ENCODE measurements at places on chromosomes 11 and 22.
A peak's percentile ranks its signal among the peaks of the same experiment; 100 is the strongest.

GRCh38 chr11:18785411-18785810, 6.2 kb downstream of the PTPN5 start:
- no peak for DNase-seq

- peak; percentile 5 for DNase-seq
Measured at GRCh38 chr11:129611661-129612446, 203.8 kb upstream of the TMEM45B start.

DNA sequence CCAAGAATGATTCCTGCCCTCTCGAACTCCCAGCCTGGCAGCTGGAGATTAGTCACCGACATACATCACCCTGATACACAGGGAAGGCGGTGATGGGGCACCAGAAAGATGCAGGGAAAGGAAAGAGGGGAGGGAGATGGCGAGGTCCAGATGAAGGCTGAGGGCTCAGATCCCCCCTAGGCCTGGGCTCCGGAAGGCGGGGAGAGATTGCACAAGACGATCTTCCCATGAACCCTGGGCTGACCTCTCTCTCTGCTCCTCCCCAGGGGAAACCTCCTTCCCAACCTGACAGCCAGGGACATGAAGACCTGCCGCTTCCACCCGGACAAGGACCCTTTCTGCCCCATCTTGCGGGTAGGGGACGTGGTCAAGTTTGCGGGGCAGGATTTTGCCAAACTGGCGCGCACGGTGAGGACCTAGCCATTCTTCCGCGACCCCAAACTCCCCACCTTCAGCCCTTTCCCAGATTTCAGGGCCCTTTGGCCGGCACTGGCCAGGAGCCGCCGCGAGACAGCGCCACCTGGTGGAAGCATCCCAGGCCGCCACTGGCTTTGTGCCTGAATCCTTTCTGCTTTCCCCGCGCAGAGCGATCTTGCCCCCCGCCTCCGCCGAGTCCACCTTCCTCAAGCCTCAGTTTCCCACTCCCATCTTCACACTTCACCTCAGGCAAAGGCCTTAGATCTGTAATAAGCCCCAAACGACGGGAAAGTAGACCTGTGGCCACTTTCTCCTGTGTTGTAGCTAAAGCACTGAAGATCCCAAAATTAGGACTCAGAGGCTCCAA, 11.5 kb downstream of the P2RX3 start:
- DNase-seq: peak; percentile 36

GRCh38 chr11:120031156-120031555, 106.8 kb downstream of the TRIM29 start:
- DNase-seq: no peak

GRCh38 chr11:47617417-47617809, 23.2 kb upstream of the C1QTNF4 start:
- peak; percentile 68 for DNase-seq

DNA sequence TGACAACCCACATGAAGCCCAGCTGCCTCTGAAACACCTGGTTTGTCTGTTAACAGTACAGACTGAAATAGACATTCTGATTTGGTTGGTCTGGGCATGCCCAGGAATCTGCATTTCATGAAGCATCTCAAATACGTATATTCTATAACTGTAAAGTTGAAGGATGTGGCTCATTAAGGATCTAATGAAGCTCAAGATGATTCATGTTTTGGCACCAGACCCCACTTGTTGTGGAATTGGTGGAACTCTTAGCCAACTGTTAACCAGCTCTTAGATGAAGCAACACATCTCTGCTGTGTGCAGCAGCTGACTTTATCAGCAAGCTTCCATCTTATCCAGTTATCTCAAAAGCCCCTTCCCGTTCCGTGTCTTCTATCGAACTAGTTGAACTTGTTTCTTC, 232.2 kb downstream of the INSC start:
- no peak for DNase-seq

- DNase-seq: no peak
Measured at GRCh38 chr11:120666121-120666639, 154.6 kb downstream of the GRIK4 start.

GRCh38 chr22:32911503-32911902, 110.0 kb downstream of the TIMP3 start:
- DNase-seq: no peak

DNA sequence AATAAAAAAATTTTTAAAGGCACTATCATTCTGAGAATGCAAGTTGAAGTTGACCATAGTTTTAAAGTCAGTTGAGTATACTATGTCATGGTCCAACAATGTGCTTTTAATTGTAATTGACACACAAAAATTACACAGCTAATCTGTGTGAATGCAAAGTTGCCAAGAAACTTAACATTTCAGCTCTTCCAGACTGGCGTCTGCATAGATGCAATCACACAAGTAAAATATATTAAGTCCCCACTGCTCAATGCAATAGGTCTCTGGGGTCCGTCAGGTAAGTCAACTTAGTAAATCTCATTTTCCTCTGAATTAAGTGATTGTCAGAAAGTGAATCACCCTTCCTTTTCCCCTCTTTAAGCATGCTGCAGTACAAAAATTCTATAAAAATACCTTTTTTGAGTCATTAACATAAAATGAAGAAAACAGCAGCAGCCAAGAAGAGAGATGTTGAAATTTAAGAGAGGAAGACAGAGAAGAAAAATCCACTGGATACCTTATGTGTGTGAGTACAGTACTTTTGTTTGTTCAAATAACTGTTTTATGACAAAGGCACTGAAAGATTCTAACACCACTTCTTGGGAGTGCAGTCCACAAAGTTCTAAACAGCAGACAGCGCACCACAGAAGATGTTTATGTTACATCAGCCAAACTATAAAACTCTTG, 5.1 kb downstream of the FZD4 start:
- DNase-seq: no peak

GRCh38 chr11:57480409-57481137, 20.2 kb downstream of the RTN4RL2 start:
- DNase-seq: peak; percentile 39

- no peak for DNase-seq
Measured at GRCh38 chr11:45530111-45530510, 135.3 kb downstream of the CHST1 start.

- DNase-seq: no peak
Measured at GRCh38 chr11:11821899-11822298, 19.9 kb upstream of the USP47 start.

DNA sequence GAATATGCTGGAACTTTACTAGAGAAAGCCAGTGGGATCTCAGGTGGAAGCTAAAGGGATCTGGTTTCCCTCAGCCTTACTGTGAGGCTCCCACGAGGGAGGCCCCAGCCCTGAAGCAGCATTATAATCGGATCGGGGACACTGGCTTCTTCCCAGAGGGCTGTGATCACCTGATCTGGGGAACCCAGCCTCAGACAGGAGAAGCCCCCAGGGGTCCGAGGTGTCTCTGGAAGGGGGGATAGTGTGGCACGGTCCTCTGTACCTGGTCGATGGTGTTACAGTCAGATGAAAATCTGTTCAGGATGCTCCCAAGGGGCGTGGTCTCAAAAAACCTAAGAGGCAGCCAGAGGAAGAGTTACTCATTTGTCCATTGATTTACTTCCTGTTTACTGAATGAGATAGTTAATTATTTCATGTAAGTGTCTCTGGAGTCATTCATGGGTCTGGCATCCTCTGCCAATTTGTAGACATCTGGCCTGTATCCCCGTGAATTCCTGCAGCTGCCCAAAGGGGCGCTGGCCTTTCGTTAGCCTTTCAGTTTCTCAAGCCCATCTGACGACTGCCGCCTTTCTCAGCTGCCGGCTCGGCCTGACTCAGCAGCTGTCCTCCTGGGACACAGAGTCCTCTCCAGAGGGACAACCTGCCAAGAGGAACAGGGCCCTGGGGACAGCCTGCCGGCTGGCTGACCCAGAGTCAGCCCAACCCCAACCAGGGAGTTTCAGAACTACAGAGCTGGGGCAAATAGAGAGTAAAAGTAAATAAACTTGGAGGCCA, 17.0 kb upstream of the KCNJ11 start:
- peak; percentile 24 for DNase-seq

- DNase-seq: no peak
Measured at GRCh38 chr22:20091690-20092476, 11.8 kb downstream of the DGCR8 start.

DNA sequence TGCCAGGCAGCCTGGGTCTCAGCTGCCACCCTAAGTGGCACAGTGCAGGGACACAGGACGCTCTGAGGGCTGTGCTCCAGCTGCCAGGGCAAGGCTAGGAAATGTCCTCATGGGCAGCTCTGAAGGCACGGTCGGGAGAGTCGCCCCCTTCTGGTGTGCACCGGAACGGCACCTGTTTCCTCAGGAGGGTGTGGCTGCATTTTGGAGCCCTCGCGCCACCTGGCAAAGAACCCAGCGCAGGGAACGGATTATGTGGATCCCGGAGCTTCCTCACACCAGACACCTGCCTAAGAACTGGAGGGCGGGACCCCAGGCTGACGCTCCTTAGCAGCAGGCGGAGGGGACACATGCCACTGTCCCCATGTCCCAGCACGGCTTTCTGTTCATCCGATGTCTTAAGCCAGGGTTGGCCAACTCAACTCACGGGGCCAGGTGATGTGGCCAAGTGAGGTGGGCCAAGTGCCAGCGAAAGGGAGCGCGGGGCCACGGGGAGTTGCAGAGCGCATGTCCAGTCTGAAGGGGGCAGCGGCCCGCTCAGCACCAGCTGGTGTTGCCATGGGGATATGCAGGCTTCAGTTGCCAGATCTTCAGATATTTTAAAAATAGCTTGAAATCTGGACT, 5.1 kb upstream of the SLC22A8 start:
- DNase-seq: no peak

DNA sequence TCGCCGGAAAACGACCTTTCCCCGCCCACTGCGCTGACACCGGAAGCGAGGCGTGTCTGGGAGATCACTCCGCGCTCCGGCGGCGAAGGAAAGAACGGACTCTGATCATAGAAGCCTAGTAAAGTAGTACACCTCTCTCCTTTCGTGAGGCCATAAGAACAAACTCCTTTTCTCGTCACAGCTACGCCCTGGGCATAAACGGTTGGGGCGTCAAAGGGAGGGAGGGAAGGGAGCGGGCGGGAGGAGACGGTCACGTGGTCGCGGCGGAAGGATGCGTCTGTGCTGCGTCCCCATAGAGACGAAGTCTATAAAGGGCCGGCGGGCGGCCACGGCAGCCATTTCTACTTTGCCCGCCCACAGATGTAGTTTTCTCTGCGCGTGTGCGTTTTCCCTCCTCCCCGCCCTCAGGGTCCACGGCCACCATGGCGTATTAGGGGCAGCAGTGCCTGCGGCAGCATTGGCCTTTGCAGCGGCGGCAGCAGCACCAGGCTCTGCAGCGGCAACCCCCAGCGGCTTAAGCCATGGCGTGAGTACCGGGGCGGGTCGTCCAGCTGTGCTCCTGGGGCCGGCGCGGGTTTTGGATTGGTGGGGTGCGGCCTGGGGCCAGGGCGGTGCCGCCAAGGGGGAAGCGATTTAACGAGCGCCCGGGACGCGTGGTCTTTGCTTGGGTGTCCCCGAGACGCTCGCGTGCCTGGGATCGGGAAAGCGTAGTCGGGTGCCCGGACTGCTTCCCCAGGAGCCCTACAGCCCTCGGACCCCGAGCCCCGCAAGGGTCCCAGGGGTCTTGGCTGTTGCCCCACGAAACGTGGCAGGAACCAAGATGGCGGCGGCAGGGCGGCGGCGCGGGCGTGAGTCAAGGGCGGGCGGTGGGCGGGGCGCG, at the start of gene ATF4:
Gene ATF4, plus strand, starts transcription at position 337 of the 880 bp plus-strand sequence. CDS start 884 bp downstream, outside the sequence.
- no peak for DNase-seq

GRCh38 chr11:119486016-119486415, 63.0 kb upstream of the THY1 start:
- DNase-seq: no peak

DNA sequence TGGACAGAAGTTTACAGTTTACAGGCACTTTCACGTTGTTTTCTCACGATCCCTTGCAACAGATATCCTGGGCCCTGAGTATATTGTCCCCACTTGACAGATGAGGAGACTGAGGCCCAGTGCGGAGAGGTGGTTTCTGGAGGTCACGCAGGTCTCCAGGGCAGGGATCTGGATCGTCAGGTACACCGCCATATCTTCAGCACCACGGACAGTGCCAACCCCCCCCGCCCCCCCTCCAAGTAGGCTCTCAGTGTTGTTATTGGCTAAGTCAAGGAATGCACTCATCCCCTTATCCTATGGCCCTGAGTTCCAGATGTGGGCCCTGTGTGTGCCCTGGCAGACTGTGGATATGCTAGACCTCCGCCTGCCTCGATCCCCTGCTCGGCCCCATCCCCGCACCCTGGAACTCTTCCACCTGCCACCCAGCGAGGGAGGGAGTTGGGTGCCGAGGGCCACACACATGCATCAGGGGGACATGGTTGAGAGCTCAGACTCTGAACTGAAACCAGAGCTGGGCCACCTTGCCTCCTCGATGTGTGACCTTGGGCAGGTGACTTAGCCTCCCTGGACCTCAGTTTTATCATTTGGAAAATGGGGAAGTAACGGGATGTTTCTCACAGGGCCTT, 37.5 kb downstream of the MPPED1 start:
- DNase-seq: no peak

DNA sequence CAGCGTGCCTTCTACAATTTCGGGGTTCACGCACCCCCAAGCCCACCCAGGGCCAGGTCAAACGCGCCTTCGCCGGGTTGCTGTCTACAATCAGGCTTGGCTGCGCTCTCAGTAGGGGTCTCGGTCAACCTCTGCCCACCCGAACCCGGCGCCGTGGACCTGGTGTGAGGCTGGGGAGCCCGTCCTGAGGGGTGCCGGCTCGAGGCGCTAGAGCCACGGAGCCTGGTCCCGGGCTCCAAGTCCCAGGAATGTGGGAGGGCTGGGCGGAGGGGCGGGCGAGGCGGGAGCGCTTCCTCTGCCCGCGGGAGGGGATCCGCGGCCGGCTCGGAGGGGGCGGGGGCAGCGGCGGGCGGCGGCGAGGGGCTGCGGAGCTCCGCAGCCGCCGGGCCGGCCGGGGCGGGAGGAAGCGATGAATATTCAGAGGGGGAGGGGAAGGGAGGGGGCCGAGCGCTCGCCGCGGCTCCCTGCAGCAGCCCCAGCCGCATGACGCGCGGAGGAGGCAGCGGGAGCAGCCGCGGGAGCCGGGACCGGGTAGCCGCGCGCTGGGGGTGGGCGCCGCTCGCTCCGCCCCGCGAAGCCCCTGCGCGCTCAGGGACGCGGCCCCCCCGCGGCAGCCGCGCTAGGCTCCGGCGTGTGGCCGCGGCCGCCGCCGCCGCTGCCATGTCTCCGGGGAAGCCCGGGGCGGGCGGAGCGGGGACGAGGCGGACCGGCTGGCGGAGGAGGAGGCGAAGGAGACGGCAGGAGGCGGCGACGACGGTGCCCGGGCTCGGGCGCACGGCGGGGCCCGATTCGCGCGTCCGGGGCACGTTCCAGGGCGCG, at the start of gene PTPRJ:
Gene PTPRJ, plus strand, starts transcription at position 472 of the 819 bp plus-strand sequence. CDS start 354 bp downstream, outside the sequence.
- peak; percentile 64 for DNase-seq

- no peak for DNase-seq
Measured at GRCh38 chr11:74492084-74492483, 1.4 kb downstream of the LIPT2 start.

- no peak for DNase-seq
Measured at GRCh38 chr11:28874706-28875105, 766.5 kb downstream of the METTL15 start.

All from astrocyte of the spinal cord (primary cell).